ENCODE measurements at places on chromosomes 12 and 14. TPM values are rescaled to one million over a fixed set of nuclear protein-coding genes. Genes with fewer than 3 reads are reported as not detected.
A peak's percentile ranks its signal among the peaks of the same experiment; 100 is the strongest.

GRCh38 chr14:54348001-54348611, 48.7 kb upstream of the CDKN3 start:
- no peak overlapping the region for H3K4me3 ChIP-seq
- no peak overlapping the region for H3K27ac ChIP-seq
- no peaks in the 10 kb centered on the region for H3K36me3 ChIP-seq
- DNase-seq, result no peak

DNA sequence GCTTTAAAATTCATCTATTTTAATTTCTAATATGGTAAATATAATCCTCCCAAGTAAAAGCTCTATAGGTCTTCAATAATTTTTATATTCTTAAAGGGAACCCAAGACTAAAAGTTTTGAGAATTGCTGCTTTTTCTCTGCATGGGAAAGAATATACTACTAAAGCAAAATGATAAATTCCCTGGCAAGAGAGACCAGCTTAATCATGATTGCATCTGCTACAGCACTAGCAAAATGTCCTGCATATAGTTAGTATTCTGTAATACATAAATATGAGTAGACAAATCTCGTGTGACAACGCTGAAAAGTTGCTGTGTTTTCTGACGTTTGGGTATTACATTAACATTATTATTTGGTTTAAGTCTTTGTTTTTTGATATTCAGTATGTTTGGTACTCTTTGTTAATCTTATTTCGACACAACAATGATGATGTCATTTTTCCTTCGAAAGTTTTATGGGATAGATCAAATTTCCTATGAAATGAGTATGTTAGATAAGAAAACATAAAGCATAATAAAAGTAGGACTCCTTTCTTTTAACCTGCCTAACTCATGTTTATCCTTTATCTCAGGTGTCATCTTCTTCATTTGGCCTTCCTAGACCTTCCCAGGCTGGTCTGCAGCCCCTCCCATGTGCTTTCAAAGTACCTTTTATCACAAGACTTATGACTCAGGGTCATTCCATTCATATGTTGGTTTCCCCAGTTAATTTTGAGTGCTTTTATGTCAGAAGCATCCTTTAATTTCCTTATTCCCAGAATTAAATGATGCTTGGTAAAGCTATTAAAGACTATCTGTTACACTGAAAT, 321.9 kb downstream of the RAD51B start:
- DNase-seq, result peak; percentile 65
- no peaks in the 10 kb centered on the region for H3K27me3 ChIP-seq
- no peak overlapping the region for H3K4me3 ChIP-seq
- H3K4me1 ChIP-seq, result peaks cover 78% of the 10 kb centered on the region
- no peaks in the 10 kb centered on the region for H3K36me3 ChIP-seq

DNA sequence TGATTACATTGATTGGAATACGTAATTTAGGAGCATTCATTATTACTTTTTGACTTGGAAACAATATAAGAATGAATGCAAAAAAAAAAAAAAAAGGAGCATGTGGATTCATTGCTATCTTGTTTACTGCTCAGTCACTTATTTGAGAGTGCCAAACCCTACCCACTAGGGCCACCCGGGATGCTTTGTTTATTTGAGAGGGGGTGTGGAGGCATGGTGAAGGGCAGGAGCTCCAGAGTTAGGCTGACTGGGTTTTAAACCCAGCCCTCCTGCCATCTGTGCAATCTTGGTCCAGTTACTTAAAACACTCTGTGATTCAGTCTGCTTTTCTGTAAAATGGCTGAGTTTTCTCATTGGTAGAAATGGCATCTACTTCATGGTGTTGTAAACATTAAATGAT, 195.2 kb downstream of the RAD51B start:
- no peak overlapping the region for H3K27ac ChIP-seq
- peaks cover 29% of the 10 kb centered on the region for H3K4me1 ChIP-seq
- H3K36me3 ChIP-seq, result no peaks in the 10 kb centered on the region
- no peak overlapping the region for H3K4me3 ChIP-seq

DNA sequence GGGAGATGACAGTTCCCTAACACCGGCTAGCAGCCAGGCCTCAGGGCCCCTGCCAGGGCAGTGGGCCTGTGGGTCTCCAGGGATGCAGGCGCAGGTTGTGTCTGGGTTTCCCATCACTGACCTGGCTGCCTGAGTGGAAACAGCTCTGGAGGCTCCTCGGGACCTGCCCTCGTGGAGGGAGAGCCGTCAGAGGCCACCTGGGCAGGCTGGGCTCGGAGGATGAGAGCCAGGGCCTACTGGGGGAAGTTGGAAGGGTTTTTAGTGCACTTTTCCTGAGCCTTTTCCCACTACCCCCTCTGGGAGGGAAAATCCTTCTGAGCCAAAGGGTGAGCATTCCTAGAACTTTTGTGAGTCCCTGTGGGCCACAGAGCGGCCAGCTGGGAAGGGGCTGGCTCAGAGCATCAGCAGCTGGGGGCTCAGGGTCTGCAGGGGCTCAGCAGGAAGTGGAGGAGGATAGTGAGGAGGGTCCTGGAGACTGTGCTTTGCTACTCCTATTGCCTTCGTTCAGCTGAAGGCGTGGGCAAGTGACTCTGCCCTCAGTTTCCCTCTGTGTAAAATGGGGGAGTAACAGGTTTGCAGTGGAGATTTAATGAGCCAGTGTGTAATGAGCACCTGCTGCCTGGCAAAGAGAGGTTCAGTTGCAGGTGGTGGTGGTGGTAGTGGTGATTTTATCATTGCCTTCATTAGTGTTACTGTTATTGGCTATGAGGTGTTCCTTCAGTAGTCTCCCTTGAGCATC, 1.8 kb downstream of the SH2B3 start:
- H3K4me1 ChIP-seq, result peaks cover 60% of the 10 kb centered on the region
- DNase-seq, result peak; percentile 83
- peaks cover 9% of the 10 kb centered on the region for H3K36me3 ChIP-seq
- H3K27me3 ChIP-seq, result no peaks in the 10 kb centered on the region

Gene CAPZA3
- total RNA-seq, result not detected

- DNase-seq, result peak; percentile 48
- no peaks in the 10 kb centered on the region for H3K36me3 ChIP-seq
- H3K27me3 ChIP-seq, result no peaks in the 10 kb centered on the region
- peak overlapping the region; percentile 89 for H3K27ac ChIP-seq
- H3K4me1 ChIP-seq, result peaks cover 37% of the 10 kb centered on the region
Observed at GRCh38 chr12:108612788-108613282, 15.0 kb upstream of the TMEM119 start.

Gene CCDC184
- total RNA-seq, result under 0.01 TPM

Gene EIF2B1
- total RNA-seq, result 32.6 TPM

Gene KRT75
- not detected for total RNA-seq

DNA sequence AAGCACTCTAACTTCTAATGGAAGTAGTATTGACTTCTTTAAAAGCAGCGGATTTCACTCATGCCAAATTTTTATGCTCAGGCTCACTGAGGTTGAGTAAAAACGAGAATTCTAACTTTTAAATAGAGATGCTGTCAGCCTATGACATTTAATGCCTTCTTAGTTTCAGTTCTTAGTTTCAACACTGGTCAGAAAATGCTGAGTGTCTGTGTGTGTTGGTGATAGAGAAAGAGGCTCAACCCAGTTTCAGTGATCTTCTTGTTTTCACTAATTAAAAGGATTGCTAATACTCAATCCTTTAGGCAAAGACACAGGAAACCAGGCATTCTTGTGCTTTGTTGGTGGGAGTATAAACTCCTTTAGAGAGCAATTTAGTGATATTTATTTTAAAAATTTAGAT, 31.0 kb downstream of the PEBP1 start:
- no peak overlapping the region for H3K4me3 ChIP-seq
- H3K27ac ChIP-seq, result no peak overlapping the region
- no peaks in the 10 kb centered on the region for H3K27me3 ChIP-seq
- H3K4me1 ChIP-seq, result no peaks in the 10 kb centered on the region
- DNase-seq, result no peak

- H3K4me3 ChIP-seq, result no peak overlapping the region
- H3K36me3 ChIP-seq, result no peaks in the 10 kb centered on the region
- peak overlapping the region; percentile 67 for H3K27ac ChIP-seq
Observed at GRCh38 chr14:74964787-74965485, 9.5 kb upstream of the PGF start.

DNA sequence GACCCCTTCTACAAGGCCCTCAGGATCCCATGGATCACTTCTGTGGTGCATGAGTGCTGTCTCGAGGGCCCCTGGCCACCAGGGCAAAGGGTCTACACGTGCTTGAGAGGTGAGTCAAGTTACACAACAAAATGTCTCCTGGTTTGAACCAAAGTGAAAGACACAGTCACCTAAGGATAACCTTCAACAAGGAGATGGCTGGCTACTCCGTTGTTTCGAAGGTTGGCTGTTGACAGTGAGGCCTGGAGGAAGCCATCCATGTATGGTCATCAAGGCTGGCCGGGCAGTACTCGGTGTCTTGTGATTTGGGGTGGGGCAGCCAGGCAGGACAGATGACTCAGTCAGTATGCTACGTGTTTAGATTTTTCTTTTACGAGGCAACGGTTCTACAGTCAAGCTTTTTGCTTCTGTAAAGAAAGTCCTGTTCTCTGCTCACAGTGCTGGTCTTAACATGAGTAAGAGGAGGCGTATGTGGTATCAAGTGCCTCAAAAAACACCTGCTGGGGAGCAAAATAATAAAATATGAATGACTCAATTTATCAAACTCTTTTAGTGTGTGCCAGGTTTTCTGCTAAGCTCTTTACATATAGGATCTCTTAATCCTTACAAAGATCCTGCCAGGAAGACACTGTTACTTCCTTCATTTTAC, 18.0 kb upstream of the NT5DC3 start:
- peaks cover 27% of the 10 kb centered on the region for H3K4me1 ChIP-seq
- H3K27me3 ChIP-seq, result no peaks in the 10 kb centered on the region
- no peaks in the 10 kb centered on the region for H3K36me3 ChIP-seq

Gene NELL2
- total RNA-seq, result not detected

Gene HAL
- total RNA-seq, result 0.29 TPM

- H3K36me3 ChIP-seq, result no peaks in the 10 kb centered on the region
- DNase-seq, result no peak
- H3K27me3 ChIP-seq, result no peaks in the 10 kb centered on the region
- H3K4me3 ChIP-seq, result no peak overlapping the region
- no peak overlapping the region for H3K27ac ChIP-seq
- H3K4me1 ChIP-seq, result no peaks in the 10 kb centered on the region
Observed at GRCh38 chr14:88305528-88306322, 17.3 kb downstream of the KCNK10 start.

DNA sequence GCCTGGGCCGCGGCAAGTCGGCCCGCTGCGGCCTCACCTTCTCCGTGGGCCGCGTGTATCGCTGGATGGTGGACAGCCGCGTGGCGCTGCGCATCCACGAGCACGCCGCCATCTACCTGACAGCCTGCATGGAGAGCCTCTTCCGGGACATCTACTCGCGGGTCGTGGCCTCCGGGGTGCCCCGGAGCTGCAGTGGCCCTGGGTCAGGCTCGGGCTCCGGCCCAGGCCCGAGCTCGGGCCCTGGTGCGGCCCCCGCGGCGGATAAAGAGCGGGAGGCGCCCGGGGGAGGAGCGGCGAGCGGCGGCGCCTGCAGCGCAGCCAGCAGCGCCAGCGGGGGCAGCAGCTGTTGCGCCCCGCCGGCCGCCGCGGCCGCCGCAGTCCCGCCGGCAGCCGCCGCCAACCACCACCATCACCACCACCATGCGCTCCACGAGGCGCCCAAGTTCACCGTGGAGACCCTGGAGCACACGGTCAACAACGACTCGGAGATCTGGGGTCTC, 226.2 kb upstream of the CRY1 start:
- no peak overlapping the region for H3K27ac ChIP-seq
- H3K4me3 ChIP-seq, result peak overlapping the region; percentile 56
- H3K36me3 ChIP-seq, result no peaks in the 10 kb centered on the region
- peak; percentile 48 for DNase-seq
- H3K27me3 ChIP-seq, result peaks cover 68% of the 10 kb centered on the region

Gene MMP19
- 14.7 TPM for total RNA-seq

GRCh38 chr12:100793182-100793581, 1.4 kb upstream of the ANO4 start:
- H3K27me3 ChIP-seq, result no peaks in the 10 kb centered on the region
- H3K4me3 ChIP-seq, result no peak overlapping the region
- no peak overlapping the region for H3K27ac ChIP-seq
- peak; percentile 55 for DNase-seq
- H3K36me3 ChIP-seq, result no peaks in the 10 kb centered on the region

- H3K4me3 ChIP-seq, result no peak overlapping the region
- H3K4me1 ChIP-seq, result peaks cover 12% of the 10 kb centered on the region
- H3K27ac ChIP-seq, result no peak overlapping the region
Observed at GRCh38 chr12:101777978-101778377, 38.7 kb upstream of the SYCP3 start.

DNA sequence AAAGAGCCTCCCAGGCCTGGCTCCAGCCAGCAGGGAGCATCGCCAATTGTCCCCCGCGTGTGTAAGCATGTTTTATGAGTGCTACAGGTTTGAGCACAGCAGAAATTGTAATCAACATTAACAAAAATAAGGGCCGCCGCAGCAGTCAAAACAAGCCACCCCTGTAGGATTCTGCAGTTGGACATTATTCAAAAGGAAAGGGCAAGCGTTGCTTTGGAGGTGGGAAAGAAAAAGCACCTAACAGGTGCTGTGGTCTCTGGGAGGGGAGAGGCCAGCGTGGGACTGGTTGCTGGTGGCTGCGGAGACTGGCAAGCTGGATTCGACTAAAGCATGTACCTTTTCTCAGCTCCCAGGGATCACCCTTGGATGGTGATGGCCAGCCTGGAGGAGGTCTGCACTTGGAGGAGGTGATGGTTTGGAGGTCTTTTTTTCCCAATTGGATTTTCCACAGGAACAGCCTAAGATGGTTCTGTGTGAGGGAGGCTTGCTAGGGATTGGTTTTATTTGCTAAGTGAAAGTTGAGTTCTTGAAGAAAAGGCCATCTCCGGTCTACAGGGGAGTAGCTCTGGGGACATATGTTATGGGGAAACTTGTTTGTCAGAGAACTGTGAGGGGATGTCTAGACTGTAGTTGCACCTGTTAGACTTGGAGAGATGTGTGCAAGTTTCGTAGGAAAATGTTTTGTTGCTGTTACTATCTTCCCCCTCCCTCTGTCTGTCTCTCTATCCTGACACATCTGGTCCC, 2.0 kb downstream of the DYRK2 start:
- peak overlapping the region; percentile 88 for H3K4me3 ChIP-seq
- no peaks in the 10 kb centered on the region for H3K27me3 ChIP-seq
- H3K4me1 ChIP-seq, result peaks cover 15% of the 10 kb centered on the region
- peaks cover 6% of the 10 kb centered on the region for H3K36me3 ChIP-seq

All from osteoblast (primary cell).